ENCODE measurements at places on chromosomes 16 and 17.

DNA sequence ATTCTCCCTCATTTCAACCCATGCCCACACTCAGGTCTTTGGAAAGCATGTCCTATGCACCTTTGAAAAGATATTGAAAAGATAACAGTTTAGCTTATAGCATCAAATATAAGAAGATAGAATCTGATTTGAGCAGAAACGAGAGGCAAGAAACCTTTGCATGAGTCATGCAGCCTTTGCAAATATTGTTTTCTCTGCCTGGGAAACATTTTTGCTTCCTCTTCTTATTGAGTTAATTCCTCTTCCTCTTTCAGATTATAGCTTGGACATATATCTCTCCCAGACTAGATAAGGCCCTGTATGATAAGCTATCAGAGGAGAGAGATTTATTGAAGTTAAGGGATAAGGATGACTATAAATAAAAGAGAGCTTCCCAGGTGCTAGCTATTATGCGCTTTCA is 46.1 kb upstream of the KCNJ2 start:
- DNase-seq: no peak

GRCh38 chr16:71916397-71916920 is 21.1 kb downstream of the IST1 start:
- DNase-seq: no peak

DNA sequence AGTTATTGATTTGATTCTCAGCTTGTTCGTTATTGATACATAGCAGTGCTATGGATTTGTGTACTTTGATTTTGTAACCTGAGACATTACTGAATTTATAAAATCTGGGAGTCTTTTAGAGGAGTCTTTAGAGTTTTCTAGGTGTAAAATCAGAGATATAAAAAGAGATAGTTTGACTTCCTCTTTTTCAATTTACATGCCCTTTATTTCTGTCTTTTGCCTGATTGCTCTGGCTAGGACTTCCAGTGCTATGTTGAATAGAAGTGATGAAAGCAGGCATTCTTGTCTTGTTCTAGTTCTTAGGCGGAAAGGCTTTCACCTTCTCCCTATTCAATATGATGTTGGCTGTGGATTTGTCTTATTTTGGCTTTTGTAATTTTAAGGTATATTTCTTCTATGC is 106.2 kb downstream of the PHKB start:
- no peak for DNase-seq

GRCh38 chr17:57082441-57082840 is 2.6 kb upstream of the AKAP1 start:
- DNase-seq: no peak
